ENCODE measurements at places on chromosomes 5 and 9.

GRCh38 chr5:143409926-143410325, 6.4 kb upstream of the NR3C1 start:
- no peak for DNase-seq

DNA sequence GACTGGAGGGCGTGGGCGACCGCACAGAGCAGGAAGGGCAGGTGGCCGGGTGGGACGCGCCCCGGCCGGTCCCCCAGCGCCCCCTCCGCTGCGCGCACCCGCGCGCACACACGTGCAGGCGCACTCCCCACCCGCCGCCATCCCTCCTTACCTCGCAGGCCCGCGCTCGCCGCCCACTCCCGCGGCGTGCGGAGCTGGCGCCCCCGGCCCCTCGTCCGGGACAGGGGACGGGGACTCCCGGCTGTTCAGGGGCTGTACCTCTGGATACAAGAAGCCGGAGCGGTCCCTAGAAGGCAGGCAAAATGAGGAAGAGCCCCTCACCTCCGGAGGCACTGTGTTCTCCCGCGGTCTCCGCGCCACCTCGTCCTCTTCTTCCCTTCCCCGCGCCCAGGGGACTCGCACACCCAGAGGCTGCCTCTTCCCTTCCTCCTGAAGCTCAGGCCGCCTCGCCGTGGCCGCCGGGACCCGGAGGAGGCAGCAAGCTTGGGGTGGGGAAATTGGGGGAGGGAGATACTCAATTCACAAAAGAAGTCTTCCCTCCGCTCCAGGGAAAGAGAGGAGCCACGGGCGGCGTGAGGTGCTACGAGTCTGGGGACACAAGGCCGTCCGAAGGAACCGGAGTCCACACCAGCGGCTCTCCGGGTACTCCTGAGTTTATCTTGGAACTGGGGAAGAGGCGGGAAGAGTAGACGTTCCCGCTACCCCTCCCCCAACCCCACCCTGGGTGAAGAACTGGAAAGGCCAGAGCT, 1.4 kb upstream of the GABRB2 start:
- DNase-seq, result no peak

GRCh38 chr9:72856972-72857623, 95.8 kb downstream of the ALDH1A1 start:
- DNase-seq, result no peak

DNA sequence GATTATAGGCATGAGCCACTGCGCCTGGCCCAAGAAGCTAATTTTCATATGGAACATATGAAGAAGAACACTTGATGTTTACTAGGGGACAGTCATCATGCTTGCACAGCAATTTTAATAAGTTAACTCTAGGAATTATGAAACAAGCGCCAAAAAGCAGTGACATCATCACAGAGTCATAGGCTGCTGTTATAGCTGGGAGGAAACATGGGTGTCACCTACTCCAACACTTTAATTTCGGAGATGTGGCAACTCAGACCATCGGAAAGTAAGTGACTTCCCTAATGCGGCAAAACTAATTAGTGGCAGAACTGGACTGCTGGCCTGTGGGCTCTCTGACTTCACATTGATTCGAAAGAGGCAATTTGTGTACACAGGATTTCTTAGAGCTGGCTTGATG, 38.1 kb upstream of the EQTN start:
- no peak for DNase-seq

DNA sequence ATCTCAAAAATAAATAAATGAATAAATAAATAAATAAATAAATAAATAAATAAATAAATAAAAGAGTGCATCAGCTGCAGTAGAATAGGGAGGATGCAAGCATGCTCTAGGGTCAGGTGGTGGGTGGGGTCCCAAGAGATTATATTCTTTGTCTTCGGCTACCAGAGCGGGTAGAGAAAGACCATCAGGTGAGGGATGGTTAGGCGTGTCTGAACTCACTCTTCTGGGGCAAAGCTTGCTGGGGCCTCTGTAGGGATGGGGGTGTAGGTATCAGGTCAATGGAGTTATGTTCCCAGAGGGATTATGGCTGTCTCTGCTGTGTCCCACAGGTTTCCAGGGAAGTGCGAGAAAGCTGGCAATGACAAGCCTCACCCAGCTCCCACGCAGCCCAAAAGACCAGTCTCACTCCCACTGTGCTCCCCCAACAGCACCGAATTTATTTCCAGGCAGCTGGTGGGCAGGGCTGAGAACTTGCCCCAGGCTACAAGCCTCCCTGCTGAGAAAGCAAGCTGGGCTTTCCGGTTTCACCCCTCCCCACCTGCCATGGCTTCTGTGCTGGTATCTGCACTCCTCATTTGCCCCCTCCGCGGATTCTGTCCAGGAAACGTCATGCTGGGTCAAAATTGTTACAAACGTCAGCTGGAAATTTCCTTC, 180.8 kb downstream of the LURAP1L start:
- DNase-seq, result no peak

DNA sequence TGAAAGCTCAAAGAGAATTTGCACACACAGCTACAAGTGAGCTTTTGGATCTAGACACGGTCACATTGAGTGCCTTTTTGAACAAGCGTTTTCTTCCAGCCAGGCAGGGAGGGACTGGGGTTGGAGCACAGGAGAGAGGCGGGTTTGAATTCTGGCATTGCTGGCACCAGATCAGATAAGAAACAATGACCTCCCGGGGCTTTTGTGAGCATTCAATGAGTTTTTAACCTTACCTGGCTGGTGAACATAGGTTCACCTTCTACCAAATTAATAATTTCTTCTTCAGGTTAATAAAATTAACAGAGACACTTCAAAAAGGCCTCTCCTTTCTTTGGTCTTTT, 312.9 kb upstream of the MSX2 start:
- DNase-seq, result no peak

DNA sequence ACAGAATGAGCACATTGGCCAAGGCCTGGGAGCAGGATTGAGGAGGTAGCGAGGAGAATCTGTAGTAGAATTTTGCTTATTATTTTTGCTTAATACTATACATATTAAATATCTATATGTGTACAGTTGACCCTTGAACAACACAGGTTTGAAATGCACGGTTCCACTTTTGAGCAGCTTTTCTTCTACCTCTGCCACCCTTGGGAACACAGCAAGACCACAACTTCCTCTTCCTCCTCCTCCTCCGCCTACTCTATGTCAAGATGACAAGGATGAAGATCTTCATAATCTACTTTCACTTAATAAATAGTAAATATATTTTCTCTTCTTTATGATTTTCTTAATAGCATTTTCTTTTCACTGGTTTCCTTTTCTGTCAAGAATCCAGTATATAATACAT, 541.4 kb downstream of the KCTD16 start:
- DNase-seq, result no peak

DNA sequence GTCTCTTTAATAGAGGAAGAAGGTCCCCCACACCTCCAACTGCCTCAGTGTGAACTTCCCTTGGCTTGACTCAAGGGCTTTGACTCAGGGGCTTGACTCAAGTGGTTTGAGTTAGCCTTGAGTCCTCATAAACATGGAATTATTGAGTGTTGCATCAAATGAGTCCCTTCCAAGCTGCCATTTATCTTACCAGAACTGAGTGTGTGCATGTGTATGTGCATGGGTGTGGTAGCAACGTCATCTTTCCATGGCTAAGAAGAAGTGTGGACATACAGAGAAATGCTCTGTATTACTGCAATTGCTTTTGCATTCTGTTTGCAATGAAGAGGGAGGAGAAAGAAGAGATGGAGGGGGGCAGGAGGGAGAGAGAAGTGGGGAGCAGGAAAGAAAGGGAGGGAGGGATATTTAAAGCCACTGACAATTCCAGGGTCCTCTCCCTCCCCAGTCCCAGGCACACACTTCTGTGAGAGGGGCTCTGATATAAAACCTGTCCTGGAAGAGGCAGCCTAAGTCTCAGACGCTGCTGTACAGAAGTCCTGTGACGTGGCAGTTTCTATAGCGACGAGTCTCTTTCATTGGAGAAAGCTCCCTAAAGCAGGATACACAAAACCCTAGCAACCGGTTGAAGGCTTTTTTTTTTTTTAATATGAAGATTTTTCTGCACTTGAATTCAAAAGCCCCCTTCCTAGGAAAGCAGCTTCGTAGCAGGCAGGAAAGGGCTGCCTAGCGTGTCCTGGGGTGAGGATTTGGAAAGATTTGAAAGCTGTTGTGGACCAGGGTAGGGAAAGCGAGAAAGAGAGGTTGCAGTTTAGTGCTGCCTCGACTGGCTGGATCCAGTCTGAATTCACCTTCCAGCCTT, 93.3 kb upstream of the MAP1B start:
- DNase-seq, result no peak

DNA sequence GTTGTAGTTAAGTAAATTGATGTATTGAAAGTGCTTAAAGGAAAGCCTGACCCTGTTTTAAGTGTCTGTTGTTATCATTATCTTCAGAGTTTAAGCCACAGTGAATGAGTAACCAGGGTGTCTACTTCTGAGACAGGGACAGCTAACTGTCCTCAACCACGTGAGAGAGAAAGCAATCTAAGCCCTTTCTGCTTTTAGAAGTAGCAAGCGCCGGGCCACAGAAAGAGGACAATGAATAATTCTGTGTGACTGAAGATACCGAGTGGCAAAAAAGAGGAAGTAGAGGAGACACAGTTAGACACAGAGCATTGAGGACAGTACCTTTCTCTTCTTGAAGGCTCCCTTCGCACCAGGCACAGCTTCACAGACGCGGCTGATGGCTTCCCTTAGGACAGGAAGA, 86.3 kb downstream of the S1PR3 start:
- DNase-seq, result no peak

DNA sequence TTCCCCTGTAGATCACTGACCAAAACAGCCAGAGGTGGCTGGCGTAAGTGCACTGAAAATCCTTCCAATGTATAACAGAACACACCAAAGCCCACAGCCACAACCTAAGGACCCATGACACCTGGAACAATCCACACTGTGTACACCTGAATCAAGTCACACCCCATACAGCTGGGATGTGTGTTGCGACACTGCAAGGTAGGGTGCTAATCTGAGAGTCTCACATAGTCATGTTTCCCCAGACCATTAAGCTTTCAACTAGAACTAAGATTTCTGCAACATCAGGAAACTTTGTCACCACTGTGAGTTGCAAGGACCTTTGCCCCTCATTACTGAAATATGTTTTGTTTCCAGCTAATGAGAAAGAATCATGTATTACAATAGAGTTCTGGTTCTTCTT, 59.4 kb downstream of the MED27 start:
- no peak for DNase-seq

GRCh38 chr5:168941901-168942300, 359.0 kb downstream of the SLIT3 start:
- DNase-seq, result no peak

DNA sequence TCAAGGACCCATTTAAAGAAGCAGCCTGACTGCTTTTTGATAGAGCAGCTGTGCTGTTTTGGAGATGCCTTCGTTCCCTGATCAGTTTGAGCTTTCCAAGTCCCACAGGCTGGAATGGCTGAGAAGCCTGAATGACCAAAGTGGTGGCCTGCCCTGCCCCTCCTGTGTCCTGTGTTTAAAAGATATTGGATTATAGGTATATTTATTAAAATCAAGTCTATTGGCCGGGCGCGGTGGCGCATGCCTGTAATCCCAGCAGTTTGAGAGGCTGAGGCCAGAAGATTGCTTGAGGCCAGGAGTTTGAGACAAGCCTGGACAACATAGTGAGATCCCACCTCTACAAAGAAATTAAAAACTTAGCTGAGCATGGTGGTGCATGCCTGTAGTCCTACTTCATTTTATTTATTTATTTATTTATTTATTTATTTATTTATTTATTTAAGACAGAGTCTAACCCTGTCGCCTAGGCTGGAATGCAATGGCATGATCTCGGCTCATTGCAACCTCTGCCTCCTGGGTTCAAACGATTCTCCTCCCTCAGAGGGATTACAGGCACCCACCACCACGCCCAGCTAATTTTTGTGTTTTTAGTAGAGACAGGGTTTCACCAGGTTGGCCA, 87.7 kb downstream of the CACNA1B start:
- no peak for DNase-seq

- no peak for DNase-seq
Measured at GRCh38 chr9:99299211-99300102, 77.4 kb downstream of the SEC61B start.

DNA sequence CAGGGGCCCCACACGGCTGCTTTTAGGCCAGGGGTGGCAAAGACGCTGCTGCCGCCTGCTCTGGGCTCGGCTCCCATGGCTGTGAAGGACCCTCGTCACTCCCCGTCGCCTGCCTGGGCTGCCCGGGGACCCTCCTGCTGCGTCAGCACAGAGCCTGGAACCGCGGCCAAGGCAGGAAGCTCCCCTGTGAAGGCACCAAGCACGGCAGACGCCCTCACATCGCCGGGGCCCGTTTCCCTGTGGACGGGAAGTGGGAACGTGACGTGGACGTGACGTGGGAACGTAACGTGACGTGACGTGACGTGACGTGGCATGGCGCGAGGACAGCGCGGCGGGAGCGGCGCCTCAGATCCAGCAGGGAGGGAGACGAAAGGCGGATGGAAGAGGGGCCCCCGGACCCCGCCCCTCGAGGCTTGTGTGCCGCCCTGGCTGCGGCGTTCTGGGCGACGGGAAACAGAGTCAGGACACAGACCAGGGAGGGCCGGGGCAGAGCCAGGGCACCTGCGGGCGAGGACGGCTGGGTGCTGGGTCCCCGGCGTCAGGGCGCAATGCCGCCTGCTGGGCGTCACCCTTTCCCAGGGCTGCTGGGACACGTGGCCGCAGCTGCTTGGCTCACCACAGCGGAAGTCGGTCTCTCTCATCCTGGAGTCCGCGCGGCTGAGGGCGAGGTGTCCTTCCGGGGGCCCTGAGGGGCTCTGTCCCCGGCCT, 53.1 kb downstream of the MRPL36 start:
- no peak for DNase-seq

DNA sequence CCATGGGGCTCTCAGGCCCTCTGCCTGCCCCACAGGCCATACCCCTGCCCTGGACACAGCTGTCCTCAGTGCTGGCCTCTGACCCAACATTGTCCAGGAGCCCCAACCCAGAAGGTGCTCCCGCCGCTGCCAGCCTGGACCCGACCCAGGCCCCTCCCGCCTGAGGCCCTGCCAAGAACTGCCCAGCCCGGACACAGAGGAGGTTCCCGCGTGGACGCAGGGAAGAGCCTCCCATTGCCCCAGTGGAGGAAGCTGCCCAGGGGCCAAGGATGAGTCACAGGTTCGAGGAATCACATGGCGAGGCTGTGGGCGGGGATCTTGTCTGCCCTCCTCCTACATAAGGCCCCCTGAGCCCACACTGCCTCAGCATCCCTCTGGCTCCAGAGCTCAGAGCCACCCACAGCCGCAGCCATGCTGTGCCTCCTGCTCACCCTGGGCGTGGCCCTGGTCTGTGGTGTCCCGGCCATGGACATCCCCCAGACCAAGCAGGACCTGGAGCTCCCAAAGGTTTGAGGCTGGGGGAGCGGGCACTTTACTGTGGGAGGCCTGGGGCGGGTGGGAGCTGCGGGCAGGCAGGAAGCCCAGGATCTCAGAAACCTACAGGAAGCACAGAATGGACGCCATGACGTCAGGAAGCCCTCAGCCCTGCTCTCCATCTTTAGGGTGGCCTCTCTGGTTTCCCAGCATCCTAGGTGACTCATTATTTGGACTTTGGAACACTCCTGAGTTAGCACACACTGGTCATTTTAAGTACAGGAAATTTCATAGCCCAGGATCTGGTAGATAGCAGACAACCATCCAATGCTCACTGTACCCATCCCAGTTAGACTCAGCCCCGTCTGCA, at the start of gene PAEP:
TSS of gene PAEP (plus strand) at position 366 of the 844 bp plus-strand sequence.
- DNase-seq, result no peak

All from stimulated activated CD8-positive, alpha-beta memory T cell treated with anti-CD3 and anti-CD28 coated beads, Interleukin-4, amount 100 ng/mL, for 1 hour (primary cell).